Caki2 (cell line): ENCODE measurements at places on chromosomes 4 and X. TPM values are rescaled to one million over a fixed set of nuclear protein-coding genes. Genes with fewer than 3 reads are reported as not detected.

The USP26 gene
- total RNA-seq: not detected in 2 replicates

The BRCC3 gene
- 3.5 and 9.1 TPM in 2 replicates for total RNA-seq

DNA sequence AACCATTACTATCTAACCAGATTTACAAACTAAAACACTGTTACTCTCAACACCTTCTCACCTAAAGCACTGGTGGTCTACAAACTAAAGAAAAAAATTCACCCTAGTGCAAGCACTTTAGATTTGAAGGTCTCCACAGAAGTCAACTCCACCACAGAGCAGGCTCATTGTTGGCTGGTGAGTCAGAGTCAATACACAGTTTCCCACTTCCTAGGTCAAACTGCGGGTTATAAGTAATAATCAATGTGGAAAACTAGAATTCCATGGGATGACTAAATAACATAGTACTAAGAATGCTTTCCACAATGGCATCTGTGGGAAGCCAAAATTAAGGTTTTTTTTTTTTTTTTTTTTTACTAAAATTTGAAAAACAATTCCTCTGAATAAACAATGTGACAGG is 191.8 kb downstream of the PDGFC start:
- DNase-seq: peak; percentile 26

- DNase-seq: no peak
These were observed 1014.8 kb downstream of the C4orf33 start for GRCh38 chr4:130110770-130111169.

DNA sequence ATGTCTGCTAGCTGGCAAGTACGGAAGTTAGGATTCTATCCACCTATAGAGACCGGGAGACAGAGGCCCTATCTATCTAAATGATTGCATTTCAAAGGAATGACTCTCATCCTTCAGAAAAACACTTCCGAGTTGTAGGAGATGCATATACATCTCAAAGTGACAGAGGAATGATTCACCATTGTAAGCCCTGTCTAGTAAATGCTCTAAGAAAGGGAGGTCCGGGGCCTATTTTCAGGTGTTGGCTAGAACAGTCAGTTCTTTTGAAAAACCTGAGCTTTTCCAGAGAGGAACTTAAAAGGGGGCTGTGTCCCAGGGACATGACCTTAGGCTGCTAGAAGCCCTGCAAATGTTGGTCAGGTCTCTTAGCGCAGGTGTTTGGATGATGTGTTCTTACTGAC is 262.9 kb upstream of the IL1RAPL1 start:
- no peak for DNase-seq

GRCh38 chr4:183260491-183261151 is 59.5 kb downstream of the CLDN22 start:
- no peak for DNase-seq

DNA sequence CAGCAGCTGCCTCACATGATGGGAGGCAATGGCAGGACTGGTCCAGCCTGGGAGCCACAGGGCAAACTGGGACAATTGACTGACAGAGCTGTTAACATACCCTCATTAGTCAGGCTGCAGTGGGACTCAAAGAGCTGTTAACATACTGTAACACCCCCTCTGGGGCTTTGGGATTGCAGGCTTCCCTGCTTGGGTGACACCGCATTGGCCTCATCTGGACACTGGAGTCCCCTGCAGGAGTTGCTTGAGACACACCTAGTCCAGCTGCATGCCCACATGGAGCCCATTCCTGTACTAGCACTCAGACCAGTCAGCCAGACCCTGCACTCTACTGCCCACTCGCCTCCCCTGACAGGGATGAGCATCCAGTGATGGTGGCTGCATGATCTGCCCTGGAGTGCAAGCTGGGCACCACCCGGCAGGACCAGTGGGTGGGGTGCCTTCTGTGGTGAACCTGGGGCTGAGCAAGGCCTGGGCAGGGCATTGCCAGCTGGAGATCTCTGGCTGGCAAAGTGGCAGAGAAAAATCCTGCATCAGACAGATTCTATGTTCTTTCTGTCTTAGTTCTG is 138.8 kb downstream of the DTHD1 start:
- DNase-seq: no peak

- DNase-seq: no peak
These were observed 403 bp downstream of the PHOX2B start for GRCh38 chr4:41748074-41748570.
